ENCODE measurements at places on chromosomes 3 and 15.
A peak's percentile ranks its signal among the peaks of the same experiment; 100 is the strongest.

GRCh38 chr3:51813539-51813938, 34.5 kb upstream of the IQCF6 start:
- DNase-seq = no peak

- no peak for DNase-seq
These were observed 1.7 kb downstream of the CHRD start for GRCh38 chr3:184381261-184382224.

DNA sequence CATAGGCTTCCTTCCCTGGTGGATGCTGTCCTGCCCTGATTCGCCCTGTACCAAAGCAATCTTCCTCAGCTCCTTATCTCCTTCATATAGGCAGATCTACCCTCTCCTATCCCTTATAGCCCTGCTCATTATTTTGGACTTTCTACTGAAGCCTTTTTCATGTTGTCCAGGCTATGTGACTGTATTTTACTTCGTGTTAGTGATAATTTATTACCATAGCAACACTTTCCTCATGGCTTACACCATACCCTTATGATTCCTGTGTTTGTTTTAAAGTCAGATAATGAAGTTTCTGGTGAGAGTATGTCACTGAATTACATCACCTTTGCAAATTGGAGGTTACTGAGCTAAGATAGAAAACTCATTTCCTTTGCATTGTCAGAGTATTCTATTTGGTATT, 352.6 kb downstream of the NLGN1 start:
- peak; percentile 74 for DNase-seq

GRCh38 chr15:42010434-42010833, 10.4 kb downstream of the PLA2G4E start:
- no peak for DNase-seq

- DNase-seq = no peak
These were observed 65.1 kb downstream of the MRPL46 start for GRCh38 chr15:88401996-88402656.

DNA sequence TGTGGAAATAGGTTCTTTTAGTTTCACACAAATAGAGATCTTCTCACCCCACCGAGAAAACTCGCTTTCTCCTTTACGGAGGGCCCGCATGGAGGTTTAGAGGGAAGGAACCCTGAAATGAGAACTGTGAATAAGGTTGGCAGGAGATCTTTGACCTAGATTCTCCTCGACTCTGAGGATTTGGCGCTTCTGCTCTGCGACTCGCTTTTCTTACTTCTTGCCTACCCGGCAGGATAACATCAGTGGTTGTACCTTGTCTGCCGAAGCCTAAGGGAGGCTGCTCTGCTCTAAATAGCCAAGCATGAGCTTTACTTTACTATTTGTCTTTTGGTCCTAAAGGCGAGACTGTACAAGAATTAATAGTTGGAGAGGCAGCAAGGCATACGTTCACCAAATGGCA, 473.3 kb upstream of the TPRG1 start:
- no peak for DNase-seq

DNA sequence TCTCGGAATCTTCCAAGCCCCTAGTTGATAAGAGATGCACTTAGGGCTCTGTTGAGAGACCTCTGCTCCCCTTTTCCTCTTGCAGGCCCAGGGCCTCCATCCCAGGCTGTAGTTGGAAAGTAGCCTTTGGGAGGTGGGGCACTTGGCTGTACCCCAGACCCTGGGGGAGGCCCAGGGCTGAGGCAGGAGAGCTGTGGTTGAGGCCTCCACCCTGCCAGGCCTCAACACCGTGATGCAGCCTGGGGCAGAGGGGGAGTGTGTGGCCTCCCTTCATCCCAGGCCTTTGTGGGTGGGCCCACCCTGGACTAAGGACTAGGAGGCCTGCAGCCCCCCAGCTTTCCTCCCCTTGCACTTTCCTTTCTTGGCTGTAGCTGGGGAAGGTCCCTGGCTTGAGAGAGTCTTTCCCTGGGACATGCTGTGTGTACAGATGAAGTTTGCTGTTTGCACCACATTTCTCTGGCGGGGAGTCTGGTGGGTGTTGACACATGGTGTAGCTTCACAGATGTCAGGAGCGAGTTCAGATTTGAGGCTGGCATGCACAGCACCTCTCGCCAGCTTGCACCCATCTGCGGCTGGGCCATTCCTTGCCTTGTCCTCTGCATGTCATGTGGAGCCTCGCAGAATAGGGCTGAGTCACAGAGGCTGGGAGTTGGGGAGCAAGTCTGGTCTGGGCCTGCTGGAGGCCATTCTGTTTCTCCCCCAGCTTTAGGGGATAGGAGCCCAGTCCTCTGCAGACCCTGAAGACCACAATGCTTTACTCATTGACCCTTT, 13.7 kb downstream of the PLEKHO2 start:
- DNase-seq = peak; percentile 91

DNA sequence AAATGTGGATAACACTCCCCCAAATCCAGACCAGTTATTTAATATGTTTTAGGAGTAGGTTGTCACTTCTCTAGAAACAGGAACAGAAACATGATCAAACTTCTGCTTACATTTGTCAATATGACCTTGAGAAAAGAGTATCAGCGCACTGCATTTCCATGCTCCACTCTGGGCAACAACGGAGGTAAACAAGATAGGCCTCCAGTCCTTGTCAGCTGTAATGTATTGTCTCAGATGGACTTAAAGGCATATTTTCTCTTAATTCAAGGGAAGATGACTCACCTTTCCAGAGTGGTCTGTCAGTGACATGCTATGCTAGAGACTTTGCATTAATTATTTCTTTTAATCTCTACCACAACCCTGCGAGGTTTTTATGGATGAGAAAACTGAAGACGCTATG, 51.6 kb upstream of the TCF12 start:
- no peak for DNase-seq

DNA sequence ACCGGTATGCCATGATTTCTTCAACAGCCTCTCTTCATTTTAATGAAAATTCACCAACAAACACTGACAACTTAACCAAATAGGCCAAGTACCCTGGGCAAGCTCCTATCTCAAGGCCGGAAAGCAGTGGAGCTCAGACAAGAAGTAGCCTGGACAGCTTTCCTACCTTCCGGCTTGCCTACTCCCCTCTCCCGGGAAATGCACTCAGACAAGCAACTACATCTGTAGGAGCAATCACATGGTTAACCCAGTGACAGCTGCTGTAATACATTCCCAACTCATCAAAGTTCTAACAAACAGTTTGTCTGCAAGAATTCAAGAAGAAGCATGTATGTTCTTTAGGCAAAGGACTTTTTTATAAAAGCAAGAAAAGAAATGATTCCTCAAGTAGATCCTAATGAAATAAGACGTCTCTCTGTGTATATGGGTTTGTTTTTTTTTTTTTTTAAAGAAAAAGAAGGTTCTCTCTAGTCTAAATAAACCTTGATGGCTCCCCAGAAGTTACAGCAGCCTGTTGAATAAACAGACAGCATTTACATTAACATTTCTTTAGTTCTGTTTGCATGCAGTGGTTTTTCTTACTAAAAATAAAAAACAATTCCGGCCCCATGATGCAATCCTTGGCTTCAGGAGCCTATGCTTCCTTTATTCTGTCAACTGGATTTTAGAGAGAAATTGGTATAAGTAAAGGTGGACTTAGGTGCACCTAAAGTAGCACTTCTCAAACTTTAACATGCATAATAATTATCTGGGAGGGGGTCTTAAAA, 278.7 kb downstream of the NEK10 start:
- DNase-seq = no peak

DNA sequence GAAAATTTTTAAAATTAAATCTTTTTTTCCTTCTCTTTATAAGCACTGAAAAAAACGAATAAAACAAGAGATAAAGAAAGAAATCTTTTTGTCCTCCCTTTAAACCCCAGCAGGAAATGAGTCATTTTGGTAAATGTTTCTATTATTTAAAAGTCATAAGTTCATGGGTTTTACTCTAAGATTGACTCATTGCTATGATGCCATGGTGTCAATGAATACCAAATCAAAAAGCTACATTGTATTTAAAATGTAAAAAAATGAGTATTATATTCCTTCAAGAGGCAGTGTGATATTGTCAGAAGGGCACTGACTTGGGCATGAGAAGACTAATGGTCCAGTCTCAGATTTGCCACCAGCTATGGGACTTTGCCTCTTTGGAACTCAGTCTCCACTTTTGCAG, 303.4 kb upstream of the DNAJC19 start:
- no peak for DNase-seq

GRCh38 chr15:42736178-42736792, 643 bp downstream of the CDAN1 start:
- DNase-seq = no peak

DNA sequence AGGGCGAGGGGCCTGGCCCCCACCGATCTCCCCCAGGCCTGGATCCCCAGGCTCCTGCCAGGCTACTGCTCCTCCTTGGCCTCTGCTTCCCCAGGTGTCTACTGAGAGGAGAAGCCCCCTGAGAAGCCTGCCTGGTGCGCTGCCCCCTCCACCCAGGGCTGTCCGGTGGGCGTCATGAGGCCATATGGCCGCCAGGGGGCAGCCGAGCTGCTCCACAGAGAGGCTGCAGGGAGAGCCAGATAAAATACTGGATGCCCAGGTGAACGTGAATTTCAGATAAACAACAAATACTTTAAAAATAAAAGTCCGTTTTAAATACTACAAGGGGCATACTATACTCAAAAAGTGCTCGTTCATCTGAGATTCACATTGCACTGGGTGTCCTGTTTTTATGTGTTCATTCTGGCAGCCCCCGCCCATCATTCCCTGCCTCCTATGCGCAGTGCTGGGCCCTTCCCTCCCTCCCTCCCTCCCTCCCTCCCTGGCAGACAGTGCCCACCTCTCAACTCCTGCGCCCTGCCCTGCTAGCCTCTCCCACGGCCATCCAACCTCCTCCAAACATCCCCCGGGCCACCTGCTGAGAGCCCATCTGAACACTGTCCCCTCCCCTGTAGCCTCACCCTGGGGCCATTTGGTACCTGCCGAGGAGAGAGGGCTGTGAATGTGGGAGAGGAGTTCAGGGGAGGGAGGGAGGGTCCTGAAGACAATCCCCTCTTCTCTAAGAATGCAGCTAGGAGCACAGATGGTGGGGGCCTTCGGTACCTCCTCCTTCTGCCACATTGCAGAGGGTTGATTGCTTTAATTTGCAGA, 29.6 kb downstream of the PSTPIP1 start:
- DNase-seq = peak; percentile 48

DNA sequence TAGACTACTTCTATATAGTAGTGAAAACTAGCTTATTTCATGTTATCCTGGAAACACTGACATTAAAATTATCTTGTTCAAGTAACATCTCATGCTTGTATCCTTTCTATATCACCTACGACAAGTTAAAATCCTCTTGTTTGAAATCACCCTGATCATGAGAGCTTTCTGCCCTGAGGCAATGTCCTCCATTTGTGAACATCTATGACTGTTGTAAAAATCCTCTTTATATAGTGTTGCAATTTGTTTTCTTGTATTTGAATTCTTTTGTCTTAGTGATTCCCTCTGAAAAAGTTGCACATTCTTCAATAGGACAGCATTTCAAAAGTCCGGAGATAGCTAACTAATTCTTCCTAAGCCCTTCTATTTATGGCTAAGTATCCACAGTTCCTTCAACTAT, 480.3 kb downstream of the NSUN3 start:
- DNase-seq = no peak

- no peak for DNase-seq
These were observed 11.8 kb downstream of the CCNDBP1 start for GRCh38 chr15:43196760-43197548.

DNA sequence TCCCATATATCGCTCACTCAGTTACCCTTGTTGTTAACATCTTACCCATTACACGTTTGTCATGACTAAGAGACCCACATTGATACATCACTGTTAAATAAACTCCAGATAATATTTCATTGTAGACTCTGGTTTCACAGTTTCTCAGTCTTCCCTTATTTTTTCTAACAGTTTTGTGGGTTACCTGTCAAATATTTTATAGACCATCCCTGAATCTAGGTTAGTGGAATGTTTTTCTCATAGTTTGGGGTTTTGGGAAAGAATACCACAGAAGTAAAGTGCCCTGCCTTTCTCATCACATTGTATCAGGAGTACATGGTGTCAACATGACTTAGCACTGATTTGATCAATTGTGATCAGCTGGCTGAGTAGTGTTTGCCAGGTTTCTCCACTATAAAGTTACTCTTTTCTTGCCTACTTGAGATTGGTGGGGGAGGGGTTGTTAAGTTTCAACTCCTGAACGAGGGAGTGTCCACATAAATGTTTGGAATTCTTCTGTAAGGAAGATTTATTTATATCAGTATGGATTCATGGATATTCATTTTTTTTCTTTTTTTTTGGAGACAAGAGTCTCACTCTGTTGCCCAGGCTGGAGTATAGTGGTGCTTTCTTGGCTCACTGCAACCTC, 25.9 kb downstream of the RNF111 start:
- DNase-seq = peak; percentile 24

GRCh38 chr3:80014576-80014975, 246.8 kb upstream of the ROBO1 start:
- no peak for DNase-seq

GRCh38 chr3:134312873-134313846, 61.1 kb downstream of the AMOTL2 start:
- peak; percentile 86 for DNase-seq

DNA sequence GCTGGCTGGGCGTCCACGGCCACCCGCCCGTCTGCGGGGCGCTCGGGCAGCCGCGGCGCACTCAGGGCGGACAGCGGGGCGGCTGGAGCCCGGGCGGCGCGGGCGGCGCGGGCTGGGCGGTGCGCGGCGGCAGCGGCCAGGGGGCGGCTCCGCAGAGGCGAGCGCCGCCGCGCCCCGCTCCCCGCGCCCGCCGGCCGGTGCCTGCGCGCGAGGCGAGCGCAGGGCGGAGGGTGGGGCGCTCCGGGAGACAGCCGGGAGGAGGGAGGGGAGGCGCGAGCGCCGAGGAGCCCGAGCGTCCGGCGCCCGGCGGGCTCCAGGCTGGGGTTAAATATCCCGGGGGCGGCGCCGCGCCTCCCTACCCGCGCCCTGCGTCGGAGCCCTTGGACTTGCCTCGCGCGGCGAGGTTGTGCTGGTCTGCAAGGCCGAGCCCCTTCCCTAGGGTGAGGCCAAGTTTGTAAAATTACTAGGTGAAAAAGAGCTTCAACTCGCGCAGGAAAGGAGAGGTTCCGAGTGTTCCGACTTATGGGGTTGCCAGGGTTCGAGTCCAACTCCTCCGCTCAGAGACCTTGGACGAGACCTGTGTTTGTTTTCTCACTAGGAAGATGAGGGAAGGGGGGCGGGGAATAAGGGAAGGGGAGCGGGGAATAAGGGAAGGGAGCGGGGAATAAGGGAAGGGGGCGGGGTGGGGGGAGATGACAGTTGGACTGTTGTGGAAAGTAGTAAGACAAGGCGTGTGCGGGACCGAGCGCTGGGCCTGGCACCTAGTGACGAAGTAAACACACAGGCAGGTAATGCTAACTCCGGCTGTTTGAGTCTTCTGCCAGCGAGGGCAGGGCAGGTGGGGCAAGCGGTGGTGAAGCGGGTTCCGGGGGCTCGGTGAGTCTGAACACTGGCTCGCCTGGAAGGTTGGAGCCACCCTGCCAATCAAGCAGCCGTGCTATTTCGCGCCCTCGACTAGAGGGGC, at the start of gene TNFAIP8L3:
Gene TNFAIP8L3, minus strand, starts transcription at position 301 of the 964 bp plus-strand sequence. CDS start 311 bp downstream, outside the sequence.
- DNase-seq = no peak
